RWPE2 (cell line): ENCODE measurements at places on chromosomes 3 and 15.

GRCh38 chr15:49621887-49622286 lies 1.0 kb downstream of the DTWD1 start:
- DNase-seq = no peak

GRCh38 chr3:173932624-173933023 lies 535.1 kb downstream of the NLGN1 start:
- DNase-seq = no peak

DNA sequence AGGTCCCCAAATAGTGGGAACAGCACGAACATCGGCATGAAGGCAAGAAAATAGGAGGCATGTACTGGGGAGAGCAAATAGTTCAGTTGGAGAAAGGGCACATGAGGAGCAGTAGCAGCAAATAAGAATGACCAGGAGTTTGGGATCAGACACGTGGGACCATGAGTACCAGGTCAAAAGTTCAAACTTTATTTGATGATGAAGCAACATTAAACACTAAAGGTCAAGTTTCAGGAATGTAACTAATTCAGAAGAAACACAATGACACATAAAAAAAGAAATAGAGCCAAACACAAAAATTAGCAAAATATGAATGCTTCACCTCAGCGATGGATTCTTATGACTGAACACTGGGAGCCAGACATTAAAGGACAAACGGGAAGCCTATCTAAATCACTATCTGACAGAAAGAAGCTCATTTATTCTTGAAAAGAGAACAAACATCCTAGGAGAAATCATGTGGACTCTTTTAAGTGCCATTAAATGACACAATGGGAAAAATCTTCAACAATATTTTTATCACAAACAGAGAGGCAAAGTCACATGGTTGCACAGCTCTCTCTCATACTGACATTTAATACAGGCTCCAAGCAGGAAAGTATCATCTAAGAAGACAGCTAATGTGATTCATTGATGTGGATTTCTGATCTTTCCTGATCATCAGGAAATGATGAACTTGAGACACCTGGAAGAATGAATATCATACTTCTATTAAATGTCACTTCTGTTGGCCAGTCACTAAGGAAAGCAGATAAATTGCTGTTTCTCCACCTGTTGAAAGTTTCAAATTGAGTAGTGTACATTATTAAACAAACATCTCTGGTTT lies 216.9 kb upstream of the THBS1 start:
- no peak for DNase-seq

DNA sequence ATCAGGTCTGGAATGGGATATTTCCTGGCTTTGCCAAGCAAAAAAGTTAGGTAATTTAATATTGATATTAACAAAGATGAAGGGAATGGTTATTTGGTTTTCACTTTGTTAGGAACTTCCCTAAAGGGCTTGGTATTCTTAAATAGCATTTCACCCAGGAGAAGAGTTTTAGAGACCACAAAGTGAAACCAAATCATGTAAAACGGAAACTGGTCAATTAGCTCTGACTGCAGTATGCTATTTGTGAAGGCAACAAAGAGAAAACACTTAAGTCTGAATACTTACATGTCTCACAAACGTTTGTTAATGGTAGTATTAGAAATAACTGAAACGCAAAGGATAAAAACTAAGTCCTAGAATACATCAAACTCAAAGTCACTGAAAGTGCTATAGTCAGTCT lies 32.4 kb upstream of the SETMAR start:
- DNase-seq = no peak

- DNase-seq = no peak
These were observed 66.2 kb downstream of the MCTP2 start for GRCh38 chr15:94297558-94297957.

GRCh38 chr3:60303160-60303559 lies 948.1 kb downstream of the FHIT start:
- DNase-seq = no peak

GRCh38 chr3:155605571-155605970 lies 139.3 kb downstream of the PLCH1 start:
- no peak for DNase-seq

DNA sequence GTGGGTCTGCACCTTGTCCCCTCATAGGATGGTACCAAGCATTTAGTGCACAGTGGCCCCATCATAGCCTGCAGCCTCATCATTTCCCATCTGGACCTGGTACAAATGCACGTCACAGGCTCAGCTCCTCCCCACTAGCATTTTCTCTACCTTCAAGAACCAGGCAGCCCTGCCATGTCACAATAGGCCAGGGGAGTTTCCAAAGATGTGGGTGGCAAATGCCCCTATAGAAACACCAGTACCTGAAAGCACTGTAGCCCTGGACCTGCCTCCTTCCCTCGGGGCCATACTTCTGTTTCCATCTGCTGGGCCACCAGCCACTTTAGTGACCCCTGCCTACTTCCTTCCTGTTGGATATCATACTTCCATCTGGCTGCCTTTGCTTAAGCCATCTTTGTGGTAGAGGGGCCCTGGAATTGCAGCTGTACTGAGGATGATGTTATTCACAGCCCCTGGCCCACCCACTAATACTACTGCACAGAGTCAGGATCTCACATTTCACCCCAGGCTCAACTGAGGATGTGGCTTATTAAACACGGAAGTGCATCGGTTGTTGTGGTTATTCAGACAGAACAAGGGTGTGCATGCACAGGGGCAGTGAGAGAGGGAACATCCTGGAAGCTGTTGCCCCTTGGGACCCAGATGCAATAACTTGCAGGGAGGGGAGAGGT lies 3.8 kb downstream of the TCTA start:
- no peak for DNase-seq

DNA sequence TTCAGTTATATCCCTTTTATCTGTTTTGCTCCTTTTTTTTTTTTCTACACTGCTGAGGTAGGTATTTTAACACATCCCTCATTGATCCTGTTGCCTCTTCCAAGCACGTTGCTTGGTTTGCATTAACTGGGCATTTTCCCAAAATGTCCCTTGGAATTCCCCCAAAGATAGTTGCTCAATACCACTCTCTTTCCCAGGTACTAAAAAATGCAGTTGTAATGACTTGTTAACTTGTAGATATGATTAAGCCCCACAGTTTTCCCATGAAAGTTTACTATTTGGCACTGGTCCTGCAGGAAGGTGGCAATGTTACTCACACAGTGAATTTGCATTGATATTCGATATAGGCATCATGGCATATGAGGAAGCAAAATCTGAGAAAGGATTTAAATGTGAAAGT lies 67.1 kb downstream of the GRM7 start:
- DNase-seq = no peak

- no peak for DNase-seq
These were observed 1.5 kb downstream of the CTDSPL start for GRCh38 chr3:37862903-37863815.

GRCh38 chr3:134388788-134389485 lies 14.7 kb upstream of the AMOTL2 start:
- DNase-seq = no peak

DNA sequence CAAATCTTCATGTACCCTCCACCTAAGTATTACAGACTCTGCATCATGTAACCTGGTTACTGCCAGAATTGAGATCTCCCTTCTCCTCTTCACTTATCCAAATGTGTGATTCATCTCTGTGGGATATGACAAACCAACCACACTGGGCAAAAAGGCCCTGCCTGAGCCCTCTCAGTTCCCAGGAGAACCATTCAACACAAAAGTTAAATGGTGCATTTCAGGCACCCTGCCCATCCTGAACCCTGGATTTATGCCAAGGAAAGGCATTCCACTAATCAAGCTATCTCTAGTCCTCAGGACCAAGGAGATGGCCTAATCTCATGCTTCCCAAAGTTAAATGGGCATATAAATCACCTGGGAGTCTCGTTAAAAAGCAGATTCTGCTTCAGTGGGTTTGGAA lies 108.5 kb downstream of the TNIK start:
- peak; percentile 79 for DNase-seq

GRCh38 chr15:73983211-73983727 lies 8.8 kb downstream of the STOML1 start:
- DNase-seq = peak; percentile 97

GRCh38 chr3:39096775-39097174 lies 10.7 kb downstream of the GORASP1 start:
- DNase-seq = no peak

GRCh38 chr3:141305436-141305835 lies 62.9 kb upstream of the ZBTB38 start:
- DNase-seq = no peak

DNA sequence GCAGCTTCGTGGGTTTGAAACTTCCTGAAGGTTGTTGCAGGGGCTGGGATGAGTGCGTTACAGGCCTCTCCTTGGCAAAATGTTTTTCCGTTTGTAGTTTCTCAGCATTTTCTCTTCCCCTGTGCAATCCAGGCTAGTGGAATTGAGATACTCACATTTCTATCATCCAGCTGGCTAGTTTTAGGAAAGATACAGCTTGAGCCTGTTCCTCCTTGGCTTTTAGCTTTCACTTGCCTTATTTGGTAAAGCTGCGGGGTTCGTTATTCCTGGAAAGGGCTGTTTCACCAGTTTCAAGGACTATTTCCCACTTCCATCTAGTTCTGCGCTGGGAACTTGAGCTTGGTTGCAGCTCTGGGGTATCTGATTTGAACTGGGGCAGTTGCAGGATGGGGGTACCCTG lies 90.3 kb downstream of the ITPR1 start:
- DNase-seq = no peak

GRCh38 chr3:104781112-104781511 lies 585.6 kb upstream of the ALCAM start:
- DNase-seq = no peak

DNA sequence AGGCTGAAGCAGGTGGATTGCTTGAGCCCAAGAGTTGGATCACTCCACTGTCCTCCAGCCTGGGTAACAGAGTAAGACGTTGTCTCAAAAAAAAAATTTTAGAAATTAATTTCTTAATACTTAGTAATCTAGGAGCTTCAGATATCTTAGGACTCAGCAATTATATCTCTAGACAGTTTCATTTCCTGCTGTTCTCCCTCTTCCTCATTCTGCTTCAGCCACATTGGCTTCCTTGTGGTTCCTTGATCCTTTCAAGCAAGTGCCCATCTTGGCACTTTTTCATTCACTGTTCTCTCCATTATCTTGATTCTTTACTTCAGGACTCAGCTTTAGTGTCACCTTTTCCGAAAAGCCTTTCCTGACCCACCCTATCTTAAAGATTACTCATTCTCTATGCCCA lies 22.5 kb downstream of the TMEM202 start:
- DNase-seq = no peak

GRCh38 chr3:42667523-42668412 lies 14.3 kb downstream of the ZBTB47 start:
- DNase-seq = no peak

DNA sequence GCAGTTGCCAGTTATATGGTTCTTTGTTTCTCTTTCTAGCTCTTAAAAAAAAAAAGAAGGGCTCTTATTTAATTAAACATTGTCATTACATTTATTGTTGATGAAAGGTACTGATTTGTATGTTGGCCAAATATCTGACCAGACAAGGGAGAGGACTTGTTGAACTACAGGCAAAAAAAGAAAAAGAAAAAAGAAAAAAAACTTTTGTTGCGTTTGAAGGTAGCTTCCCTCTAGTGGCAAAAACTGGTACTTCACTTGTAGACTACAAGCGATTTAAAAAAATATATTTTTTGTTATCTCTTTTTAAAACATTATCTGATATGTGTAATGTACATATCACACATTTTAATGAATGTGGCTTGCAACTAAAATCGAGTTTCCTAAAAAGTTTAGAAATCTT lies 280.6 kb downstream of the ROBO2 start:
- no peak for DNase-seq

DNA sequence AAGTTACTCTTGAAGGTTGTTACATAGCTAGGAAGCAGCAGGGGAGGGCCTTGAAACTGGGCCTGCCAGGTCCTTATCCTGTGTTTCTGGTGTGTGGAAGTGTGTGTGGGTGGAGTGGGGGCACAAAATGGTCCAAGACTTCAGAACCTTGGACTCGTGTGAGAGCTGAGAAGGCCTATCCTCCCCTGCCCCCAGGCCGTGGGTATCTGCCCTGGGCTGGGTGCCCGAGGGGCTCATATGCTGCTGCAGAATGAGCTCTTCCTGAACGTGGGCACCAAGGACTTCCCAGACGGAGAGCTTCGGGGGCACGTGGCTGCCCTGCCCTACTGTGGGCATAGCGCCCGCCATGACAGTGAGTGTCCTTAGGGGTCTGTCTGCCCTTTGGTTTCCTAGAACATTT lies 4.5 kb downstream of the CHRD start:
- no peak for DNase-seq

GRCh38 chr3:160473978-160474377 lies 24.4 kb upstream of the TRIM59 start:
- DNase-seq = no peak

GRCh38 chr15:47728426-47728825 lies 11.1 kb downstream of the SEMA6D start:
- DNase-seq = no peak

GRCh38 chr3:42914771-42915515 lies 9.0 kb downstream of the ZNF662 start:
- DNase-seq = no peak

GRCh38 chr3:58325525-58325992 lies 7.1 kb upstream of the PXK start:
- DNase-seq = no peak

GRCh38 chr3:43998836-43999727 lies 242.6 kb upstream of the TOPAZ1 start:
- DNase-seq = peak; percentile 85

DNA sequence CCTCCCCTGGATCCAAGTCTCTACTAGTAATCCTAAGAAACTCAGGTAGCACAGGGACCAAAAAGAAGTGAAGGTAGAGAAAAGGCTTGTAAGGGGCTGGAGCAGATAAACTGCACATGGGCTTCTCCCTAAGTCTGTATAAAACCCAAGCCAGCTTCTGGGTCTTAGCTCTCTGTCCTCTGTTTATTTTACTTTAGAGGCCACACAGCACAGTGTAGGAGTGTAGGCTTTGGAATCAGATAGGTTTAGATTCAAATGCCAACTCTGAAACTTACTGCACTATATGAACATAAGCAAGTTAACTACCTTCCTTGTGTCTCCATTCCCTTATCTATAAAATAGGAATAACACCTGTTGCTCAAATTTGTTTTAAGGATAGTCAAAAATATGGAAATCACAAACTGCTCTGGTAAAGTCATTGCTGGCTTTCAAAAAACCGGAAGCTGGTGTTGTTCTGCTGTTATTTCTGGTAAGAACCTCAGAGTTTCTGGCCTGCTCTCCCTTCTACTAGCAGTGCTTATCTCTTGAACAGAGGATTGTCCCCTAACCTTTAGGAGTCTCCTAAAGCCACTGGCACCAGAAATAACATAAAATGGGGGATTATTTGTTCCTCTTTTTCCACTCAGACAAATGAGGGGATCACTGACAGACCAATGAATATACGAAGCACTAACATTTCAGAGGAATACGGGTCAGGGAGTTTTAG lies 33.8 kb downstream of the PIK3R4 start:
- DNase-seq = no peak

GRCh38 chr15:78110096-78110495 lies 17.7 kb downstream of the SH2D7 start:
- DNase-seq = peak; percentile 34

GRCh38 chr3:193589616-193590015 lies 3.4 kb upstream of the OPA1 start:
- DNase-seq = no peak

- DNase-seq = no peak
These were observed 106.0 kb downstream of the RYK start for GRCh38 chr3:134144694-134145093.
